NCI-H1436 treated with DMSO at 0.1 percent for 48 hours (cell line): ENCODE measurements at places on chromosomes 1 and 21.

DNA sequence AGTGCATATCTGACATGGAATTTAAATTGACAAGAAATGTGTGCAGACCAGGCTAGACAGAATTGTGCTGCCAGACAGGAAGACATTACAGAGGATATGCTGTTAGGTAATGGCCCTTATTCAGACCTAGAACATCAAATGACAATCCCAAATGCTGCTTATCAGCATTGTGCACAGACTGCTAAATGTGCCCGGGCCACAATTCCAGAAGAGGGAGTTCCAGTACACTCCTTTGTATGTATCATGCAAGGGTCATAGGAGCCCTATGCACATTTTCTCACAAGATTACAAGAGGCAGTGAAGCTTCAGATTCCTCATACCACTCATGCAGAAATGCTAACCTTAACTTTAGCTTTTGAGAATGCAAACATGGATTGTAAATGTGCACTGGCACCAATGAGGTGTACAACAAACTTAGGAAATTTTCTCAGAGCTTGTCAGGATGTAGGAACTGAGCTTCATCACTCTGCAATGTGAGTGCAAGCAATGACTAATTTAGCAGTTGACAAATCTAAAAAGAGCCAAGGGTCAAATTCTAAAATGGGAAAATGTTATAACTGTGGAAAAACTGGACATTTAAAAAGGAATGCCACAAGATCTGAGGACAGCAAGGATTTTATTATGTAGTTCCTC is 273.5 kb downstream of the COL11A1 start:
- DNase-seq, result no peak

- DNase-seq, result no peak
Measured at GRCh38 chr1:184854496-184855140, 100.0 kb upstream of the EDEM3 start.

DNA sequence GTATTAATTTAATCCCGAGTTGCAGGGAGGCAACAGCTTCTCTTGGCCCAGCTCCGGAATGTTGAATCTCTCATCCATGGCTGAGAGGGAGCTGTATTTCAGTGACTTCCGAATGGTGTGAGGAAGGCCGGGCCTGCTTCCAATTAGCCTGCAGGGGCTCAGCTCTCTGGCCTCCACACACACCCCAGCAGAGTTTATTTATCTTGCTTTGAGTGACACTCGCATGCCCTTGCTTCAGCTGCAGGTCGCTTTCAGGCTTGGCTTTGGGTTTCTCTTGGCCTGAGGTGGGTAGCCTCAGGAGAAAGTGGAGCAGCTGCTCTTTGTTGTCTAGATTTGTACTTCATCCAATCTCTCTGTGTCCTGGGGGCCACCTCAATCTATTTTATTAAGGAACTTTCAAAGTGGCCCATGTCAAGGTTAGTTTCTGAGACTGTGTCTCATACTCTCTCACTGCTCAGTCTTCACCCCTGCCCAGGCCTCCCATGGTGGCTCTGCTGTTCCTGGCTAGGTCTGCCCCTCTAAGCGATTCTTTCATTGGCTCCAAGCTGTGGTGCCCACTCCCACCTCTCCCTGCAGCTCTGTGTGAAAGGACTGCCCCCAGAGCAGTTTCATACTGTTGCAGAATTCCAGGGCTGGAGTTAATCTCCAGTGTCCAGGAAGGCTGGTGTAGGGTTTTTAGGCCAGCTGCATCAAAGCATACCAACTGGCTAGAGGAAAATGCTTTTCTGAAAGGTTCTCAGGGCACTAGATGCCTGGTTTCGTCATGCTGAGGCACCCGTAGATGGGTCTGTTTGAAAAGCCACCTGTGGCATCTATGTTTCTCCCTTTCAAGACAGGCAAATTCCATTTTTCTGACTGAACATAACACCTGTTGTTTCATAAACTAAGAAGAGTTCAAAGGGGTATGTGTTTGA is 153.5 kb downstream of the PLXNA2 start:
- no peak for DNase-seq

GRCh38 chr1:2914702-2915101 is 106.6 kb upstream of the ACTRT2 start:
- no peak for DNase-seq

DNA sequence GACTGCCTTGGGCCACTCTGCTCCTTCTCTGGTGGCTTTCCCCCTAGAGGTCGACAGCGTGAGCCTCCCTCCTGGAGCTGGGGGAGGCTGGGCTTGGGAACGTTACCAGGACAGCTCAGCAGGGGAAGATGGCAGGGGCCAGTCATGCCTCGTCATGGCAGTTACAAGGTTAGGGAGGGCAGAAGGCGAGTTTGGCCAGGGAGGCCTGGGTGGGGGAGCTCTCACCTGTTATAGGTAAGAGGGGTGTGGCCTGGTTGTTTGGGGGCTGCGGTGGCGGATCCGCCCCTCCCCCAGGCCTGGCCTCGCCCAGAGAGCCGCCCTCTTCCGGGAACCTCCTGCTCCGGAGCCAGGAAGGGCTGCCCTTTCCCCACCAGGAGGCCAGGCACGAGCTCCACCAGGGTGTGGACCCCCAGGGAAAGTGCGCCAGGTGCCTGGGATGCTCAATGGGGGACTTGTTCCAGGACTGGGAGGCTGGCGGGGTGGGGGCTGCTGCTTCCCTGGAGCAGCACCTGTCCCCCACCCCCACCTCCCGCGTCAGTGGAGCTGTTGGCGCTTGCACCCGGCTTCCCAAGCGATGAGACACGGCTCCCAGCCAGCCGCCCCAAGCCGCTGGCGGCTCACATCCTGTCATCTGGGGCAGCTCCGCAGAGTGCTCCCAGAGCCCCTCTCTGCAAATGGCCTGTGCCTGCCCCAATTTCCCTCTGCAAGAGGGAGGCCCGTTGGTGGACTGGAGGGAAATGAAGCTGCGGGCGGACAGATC is 23.6 kb upstream of the PKP1 start:
- DNase-seq, result no peak

DNA sequence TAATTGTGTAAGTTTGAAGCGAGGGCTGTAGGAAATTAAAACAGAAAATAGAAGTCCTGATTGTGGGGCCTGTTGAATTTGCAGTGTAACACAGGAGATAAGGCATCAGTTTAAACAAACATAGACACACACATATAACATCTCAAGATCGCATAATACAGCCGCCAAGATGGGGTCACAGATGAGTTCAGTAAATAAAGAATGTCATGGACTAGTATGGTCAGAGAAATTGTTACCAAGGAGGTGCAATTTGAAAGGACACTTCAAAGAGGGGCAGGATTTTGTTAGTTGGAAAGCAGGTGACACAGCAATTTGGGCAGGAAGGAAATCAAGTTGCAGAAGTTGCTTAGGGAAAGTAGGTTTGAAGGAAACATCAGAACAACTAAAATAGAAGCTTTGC is 450.0 kb downstream of the USP25 start:
- no peak for DNase-seq

DNA sequence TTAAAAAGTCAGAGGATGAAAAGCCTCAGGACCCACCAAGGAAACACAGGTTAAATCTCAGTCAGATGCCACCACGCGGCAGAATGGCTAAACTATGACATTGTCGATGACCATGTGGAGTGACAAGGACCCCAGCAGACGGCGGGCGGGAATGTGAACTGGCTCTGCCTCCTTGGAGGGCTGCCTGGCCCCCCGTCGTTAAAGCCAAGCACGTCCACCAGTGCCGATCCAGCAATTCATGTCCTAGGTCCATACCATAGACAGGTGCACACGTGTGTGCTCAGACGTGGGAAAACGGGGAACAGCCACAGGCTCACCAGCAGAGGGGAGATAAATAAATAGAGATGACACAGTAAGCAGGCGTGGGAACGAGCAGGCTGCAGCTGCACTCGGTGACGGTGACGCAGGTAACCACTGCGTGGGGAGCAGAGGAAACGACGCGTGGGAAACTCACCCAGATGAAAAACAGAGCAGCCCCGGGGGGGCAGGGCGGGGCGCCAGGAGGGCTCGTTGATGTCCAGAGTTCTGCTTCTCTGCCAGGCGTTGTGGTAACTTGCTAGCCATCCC is 28.3 kb upstream of the PCBP3 start:
- DNase-seq, result no peak

- DNase-seq, result no peak
Measured at GRCh38 chr1:225596736-225597135, 56.2 kb downstream of the ENAH start.

- DNase-seq, result peak; percentile 55
Measured at GRCh38 chr1:21573971-21574465, 64.8 kb downstream of the ALPL start.

DNA sequence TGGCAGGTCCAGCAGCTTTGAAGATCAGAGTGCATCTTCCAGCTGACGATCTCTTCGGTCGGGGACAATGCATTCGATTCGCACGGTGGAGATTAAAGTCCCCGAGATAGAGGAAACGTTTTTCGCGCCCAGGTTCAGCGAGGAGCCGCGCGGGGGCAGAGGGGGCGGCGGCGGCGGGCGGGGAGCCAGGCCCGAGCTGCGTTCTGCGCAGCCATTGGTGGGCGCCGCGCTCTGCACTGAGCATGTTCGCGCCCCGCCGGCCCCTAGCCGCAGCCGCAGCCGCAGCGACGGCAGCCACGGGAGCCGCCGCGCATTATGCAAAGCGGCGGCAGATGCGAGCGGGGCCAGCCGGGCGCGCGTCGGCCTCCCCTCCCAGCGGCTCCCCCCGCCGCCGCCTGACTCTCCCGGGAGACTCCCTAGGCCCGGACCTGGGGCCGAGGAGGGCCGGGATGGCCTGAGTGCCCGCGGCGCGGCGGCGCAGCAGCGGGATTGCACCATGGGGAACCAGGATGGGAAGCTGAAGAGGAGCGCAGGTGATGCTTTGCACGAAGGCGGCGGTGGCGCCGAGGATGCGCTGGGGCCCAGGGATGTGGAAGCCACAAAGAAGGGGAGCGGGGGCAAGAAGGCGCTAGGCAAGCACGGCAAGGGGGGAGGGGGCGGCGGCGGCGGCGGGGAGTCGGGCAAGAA is at the start of gene FMN2:
Gene FMN2 (plus strand): TSS at position 270 of the 687 bp plus-strand sequence. CDS start 227 bp downstream, at position 497.
- peak; percentile 74 for DNase-seq

- DNase-seq, result no peak
Measured at GRCh38 chr1:211192227-211192626, 58.3 kb upstream of the KCNH1 start.

DNA sequence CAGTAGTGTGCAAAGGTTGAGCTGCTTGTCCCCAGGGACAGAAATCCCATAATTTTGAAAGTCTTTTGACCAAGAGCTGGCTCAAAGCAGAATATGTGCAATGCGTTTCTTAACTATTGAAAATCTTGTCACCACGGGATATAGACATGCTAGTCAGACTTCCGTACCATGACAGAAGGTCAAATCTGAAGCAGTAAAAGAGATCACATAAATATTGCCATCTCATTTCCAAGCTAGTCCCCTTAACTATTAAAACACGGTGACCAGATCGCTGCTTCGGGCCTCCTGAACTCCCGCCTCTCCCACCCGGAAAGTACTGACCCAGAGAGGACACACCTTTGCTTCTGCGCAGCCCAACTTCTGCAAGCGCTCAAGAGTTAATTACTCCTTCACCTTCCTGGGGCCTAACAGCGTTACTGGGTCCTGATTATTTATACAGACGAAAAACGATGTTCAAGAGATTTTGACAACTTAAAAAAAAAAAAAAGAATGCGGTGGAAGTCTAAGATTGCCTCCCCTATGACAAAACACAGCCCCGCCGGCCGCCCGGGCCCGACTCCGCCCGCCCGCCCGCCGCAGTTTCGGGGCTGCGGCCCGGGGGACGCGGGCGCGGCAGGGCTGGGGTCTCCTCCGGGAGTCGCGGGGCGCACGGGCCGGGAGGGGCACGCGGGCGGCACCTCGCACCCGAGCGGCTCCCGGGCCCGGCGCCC is 692 bp downstream of the SORT1 start:
- DNase-seq, result no peak

- DNase-seq, result no peak
Measured at GRCh38 chr1:5728663-5729355, 263.4 kb downstream of the NPHP4 start.

DNA sequence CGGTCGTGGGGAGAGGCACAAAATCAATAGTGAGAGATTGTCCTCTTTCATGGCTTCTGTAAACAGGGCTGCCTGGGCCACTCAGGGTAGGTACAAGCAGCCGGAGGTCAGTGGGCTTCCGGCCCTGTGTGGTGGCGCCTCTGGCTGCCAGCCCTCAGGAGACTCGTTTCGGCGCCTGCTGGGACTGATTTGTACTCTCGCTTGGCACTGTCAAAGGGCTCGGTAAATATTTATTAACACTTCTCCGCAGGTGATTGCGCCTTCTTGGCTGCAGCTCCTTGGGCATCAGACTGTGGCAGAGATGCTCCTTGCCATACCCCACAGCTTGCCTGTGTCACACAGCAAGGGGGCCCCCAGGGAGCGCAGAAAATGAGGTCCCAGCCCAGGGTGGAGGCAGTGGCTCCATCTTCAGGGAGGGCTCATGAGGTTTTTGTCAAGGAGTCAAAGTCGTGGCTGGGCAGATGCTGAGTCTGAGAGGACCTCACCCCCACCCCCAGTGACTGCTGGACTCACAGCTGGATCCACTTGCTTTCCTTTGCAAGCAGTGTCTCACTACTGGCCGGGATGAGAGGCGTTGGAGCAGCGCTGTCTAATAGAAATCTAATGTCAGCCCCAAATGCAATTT is 262.5 kb downstream of the GRIK3 start:
- peak; percentile 21 for DNase-seq

GRCh38 chr1:158607296-158607695 is 2.2 kb downstream of the OR10Z1 start:
- no peak for DNase-seq

GRCh38 chr1:110383251-110383990 is 7.4 kb downstream of the SLC16A4 start:
- no peak for DNase-seq

DNA sequence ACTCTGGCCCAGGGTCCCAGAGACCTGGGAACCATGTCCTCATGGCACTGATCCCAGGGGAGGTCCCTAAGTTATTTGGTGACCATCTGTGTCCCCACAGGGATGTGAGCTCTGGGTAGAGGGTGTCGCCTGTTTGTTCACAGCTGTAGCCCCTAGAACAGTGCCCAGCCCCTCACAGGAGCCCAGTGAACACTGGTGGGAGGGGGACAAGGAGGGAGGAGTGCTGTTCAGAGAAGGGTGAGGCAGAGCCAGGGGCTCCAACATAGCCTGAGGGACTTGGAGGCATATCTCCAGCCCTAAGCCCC is 450.4 kb downstream of the MATN1 start:
- no peak for DNase-seq

GRCh38 chr1:5913078-5913845 is 79.0 kb downstream of the NPHP4 start:
- no peak for DNase-seq

GRCh38 chr1:93692983-93693591 is 11.4 kb upstream of the BCAR3 start:
- DNase-seq, result no peak

GRCh38 chr1:241096982-241097381 is 260.0 kb downstream of the RGS7 start:
- DNase-seq, result no peak
